ENCODE measurements at places on chromosomes 2 and 18. TPM values are rescaled to one million over a fixed set of nuclear protein-coding genes. Genes with fewer than 3 reads are reported as not detected.

REG3G gene
- not detected for polyA plus RNA-seq

DCTN1 gene
- 140 TPM for polyA plus RNA-seq

FN1 gene
- 538 TPM for polyA plus RNA-seq

RIT2 gene
- not detected for polyA plus RNA-seq

BCL11A gene
- polyA plus RNA-seq: 11.7 TPM

IL36RN gene
- polyA plus RNA-seq: not detected

C2orf66 gene
- polyA plus RNA-seq: 0.29 TPM

GCG gene
- not detected for polyA plus RNA-seq

ACTG2 gene
- 0.93 TPM for polyA plus RNA-seq

WIPF1 gene
- 25.7 TPM for polyA plus RNA-seq

All from right renal cortex interstitium (tissue), 3 donors.